Natural killer cell (primary cell): ENCODE measurements at places on chromosomes 13 and 19. TPM values are rescaled to one million over a fixed set of nuclear protein-coding genes. Genes with fewer than 3 reads are reported as not detected.

NBEA gene
- total RNA-seq: 0.66 TPM

ZNF850 gene
- 1.7 TPM for total RNA-seq

- peaks cover 11% of the 10 kb centered on the region for H3K4me1 ChIP-seq
- H3K36me3 ChIP-seq: no peaks in the 10 kb centered on the region
- H3K27ac ChIP-seq: no peak overlapping the region
Measured at GRCh38 chr13:44759384-44760360, 183.5 kb upstream of the TSC22D1 start.

- no peak for DNase-seq
- no peaks in the 10 kb centered on the region for H3K27me3 ChIP-seq
- no peak overlapping the region for H3K27ac ChIP-seq
- no peaks in the 10 kb centered on the region for H3K4me1 ChIP-seq
- no peaks in the 10 kb centered on the region for H3K36me3 ChIP-seq
Measured at GRCh38 chr19:12222980-12223630, 60.2 kb downstream of the ZNF136 start.

GRCh38 chr13:67758975-67759374, 528.8 kb upstream of the PCDH9 start:
- H3K4me1 ChIP-seq: no peaks in the 10 kb centered on the region
- DNase-seq: no peak
- no peaks in the 10 kb centered on the region for H3K36me3 ChIP-seq
- H3K27me3 ChIP-seq: no peaks in the 10 kb centered on the region
- no peak overlapping the region for H3K4me3 ChIP-seq

DNA sequence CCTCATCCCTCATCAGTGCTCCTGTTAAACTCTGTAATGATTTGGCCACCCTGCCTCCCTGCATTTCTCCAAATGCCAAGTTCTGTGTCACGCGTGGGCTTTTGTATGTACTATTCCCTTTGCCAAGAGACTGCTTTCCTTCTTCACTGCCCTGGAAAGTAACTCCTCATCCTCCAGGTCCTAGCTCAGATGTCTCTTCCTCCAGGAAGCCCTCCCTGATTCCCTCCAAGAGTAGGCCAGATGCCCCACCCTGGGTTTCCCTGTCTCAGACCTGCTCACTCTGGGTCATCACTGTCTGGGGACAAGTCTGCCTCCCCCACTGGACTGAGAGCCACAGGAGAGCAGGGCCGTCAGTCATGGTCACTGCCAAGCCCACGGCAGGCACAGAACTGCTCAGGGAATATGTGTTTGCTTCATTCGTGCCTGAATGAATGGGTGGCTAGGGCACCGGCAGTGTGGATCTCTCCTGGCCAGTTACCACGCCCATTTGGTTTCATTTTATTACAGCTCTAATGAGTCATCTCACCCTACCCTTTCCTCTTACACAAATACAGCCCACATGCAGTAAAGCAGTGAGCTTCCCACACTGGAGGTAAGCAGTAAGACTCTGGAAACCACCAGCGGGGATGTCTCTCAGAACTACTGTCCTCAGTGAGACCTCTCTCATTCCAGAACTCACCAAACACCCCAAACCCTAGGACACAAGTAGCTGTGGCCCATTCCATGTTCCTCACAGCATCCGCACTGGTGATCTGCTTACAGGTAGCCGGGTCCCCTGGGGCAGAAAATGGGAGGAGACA, 12.1 kb upstream of the GPR4 start:
- peaks cover 61% of the 10 kb centered on the region for H3K36me3 ChIP-seq
- H3K4me3 ChIP-seq: no peak overlapping the region
- DNase-seq: peak; percentile 52
- H3K4me1 ChIP-seq: peaks cover 11% of the 10 kb centered on the region

DNA sequence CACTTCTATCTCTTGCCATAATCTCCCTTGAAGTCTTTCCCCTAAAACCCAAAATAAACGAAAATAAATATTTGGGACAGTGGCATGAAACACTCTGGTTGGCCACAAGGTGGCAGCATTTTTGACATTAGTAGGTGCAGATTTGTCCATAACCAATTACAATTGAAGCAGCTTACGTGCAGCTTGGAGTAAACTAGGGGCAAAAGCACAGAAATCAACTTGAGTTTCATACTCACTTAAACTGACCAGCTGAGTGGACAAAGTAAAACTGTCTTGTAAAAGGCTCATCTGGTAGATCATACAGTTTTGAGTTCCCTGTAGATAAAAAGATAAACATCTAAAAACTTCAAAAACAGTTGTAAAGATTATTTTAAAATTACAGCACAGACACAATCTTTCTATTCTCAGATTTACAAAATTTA, 18.8 kb downstream of the PDCD5 start:
- H3K27me3 ChIP-seq: no peaks in the 10 kb centered on the region
- peak; percentile 83 for DNase-seq
- H3K4me1 ChIP-seq: no peaks in the 10 kb centered on the region
- peaks cover 67% of the 10 kb centered on the region for H3K36me3 ChIP-seq
- no peak overlapping the region for H3K27ac ChIP-seq

DNA sequence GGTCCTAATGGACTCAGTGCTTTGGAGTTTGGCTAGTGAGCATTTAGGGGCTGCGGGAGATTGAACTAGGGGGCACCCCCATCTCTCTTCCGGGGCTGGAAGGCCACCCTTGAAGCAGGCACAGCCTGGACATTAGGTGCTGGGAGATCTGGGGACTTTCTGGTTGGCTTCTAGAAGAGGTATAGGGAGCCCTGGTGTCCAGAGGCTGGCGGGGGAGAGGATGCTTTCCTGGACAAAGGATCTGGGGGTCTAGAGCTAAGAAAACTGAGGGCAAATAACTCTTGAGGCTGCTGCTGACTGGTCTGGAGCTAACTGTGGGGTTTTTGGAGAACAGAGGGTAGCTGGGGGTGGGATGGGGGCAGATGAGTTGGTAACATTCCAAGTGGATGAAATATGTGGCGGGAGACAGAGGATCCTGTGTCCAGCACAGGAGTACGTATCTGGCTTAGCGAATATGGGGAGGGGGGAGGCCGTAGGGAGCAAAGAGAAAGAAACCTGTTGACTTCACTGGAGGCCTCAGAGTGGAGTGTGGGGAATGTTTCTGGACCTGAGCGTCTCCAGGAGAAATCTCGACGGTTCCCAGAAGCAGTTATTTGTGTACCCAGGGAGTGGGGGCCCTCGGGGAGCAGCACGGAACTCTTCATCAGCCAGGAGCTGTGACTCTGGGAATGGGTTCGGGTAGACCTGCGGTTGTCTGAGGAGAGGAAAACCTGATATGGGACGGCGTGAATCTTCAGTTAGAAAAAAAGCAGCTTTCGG, 1.4 kb downstream of the HNRNPUL1 start:
- H3K4me1 ChIP-seq: peaks cover 39% of the 10 kb centered on the region
- H3K27ac ChIP-seq: peak overlapping the region; percentile 86
- H3K36me3 ChIP-seq: peaks cover 26% of the 10 kb centered on the region
- DNase-seq: peak; percentile 40
